Activated CD4-positive, alpha-beta T cell treated with anti-CD3 and anti-CD28 coated beads, Interleukin-2, Interleukin-4, amounts not matched to agents 100 ng/mL and 50 ng/mL, durations not matched to agents 16 hours and 8 hours (primary cell): ENCODE measurements at places on chromosomes 11 and 22.

- DNase-seq, result no peak
Observed at GRCh38 chr11:81804858-81805257, 928.8 kb downstream of the FAM181B start.

- no peak for DNase-seq
Observed at GRCh38 chr11:34270711-34271110, 87.1 kb downstream of the ABTB2 start.

- no peak for DNase-seq
Observed at GRCh38 chr22:17350292-17350691, 19.0 kb upstream of the CECR2 start.

DNA sequence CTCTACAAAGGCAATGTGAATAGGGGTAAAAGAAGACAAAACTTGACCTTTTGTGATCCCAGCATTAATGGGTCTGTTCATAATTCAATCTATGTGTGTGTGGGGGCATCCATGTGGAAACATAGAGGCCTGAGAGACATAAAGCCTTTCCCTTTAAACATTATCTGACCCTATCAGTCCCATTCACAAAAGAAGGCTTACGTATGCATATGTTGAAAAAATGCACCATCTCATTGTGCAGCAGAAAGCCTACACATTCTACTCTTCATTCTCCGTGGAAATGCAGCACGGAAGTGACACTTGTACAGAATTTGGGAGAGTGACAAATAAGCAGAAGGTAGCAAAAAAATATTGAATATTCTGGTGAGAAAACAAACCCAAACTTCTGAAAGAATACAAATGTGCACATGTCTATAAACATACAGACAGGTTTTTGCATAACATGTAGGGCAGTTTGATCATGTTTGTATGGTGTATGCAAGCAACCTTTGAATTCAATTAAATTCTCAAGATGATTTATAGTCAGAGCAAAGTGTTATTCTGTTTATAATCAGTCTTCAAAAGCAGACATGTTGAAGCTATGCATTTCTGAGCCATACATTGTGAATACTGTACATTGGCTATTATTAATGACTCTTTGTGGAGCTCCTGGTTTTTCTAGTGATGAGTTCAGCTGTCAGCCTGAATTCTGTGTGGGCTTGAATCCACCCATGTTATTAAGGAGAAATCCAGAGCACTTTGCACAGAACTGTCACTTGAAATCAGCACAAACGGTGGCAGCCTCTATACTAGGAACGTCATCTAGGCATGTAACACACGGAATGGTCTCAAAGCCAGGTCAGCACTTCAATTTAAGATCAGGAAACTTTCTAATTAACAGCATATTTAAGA is 236.8 kb downstream of the DCDC1 start:
- DNase-seq, result no peak

GRCh38 chr11:8354622-8355415 is 91.1 kb upstream of the LMO1 start:
- no peak for DNase-seq

DNA sequence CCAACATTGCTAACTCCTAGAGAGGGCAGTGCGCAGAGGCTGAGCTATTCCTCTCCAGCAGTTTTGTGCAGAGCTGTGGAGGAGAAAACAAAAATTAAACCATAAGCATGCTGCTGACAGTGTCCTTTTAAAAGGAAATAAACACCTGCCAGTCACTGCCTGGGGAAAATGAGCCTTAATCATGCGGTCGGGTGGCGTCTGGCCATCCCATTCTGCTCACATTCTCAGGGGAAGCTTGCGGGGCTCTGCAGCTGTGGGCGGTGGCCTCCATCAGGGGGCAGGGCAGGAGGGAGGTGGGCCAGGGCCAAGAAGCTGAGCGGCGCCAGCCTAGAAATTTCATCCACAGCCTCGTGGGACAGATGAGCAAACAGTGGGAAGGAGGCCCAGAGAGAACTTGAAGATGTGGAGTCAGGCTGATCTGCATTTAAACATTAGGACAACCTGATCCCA is 71.0 kb upstream of the TP53I11 start:
- DNase-seq, result no peak

DNA sequence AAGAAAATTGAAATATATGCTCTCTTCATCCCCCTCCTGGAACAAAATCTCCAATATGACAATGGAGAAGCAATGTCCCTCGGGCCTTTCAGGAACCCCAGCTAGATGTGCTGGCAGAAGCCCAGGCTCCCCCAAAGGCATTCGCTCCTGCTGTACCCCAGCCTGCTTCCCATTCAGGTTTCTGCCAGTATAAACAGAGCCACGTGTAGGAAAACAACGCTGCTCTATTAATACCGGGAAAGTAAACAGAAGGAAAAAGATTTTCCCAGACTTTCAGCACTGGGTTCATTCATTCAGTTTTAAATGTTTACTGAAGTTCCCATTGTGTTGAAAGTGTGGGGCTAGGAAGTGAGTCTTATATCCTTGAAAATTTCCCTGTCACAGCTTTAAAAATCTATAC is 147.1 kb downstream of the CADM1 start:
- DNase-seq, result no peak
